ENCODE measurements at places on chromosomes 12 and 14.

GRCh38 chr12:6469609-6470374 is 685 bp downstream of the VAMP1 start:
- DNase-seq = no peak

DNA sequence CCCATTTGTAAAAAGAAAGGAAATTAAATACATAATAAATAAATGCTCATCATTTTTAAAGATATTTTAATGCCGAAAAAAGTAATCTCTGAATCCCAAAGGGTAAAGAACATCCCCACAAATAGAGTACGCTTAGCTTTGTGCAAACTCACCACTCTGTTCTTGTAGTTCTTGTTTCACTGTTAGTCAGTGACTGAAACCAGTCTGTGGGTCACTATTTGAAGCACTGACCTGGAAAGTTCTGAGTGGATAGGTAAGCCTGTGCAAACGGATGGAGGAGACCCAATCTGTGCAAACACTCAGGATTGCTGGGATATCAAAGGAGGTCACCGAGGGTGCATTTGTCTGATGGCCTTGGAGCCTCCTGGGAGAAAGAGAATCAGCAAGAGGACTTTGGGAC is 68.1 kb upstream of the TSPAN11 start:
- DNase-seq = no peak

- DNase-seq = no peak
Measured at GRCh38 chr12:18807714-18808113, 69.8 kb downstream of the CAPZA3 start.

DNA sequence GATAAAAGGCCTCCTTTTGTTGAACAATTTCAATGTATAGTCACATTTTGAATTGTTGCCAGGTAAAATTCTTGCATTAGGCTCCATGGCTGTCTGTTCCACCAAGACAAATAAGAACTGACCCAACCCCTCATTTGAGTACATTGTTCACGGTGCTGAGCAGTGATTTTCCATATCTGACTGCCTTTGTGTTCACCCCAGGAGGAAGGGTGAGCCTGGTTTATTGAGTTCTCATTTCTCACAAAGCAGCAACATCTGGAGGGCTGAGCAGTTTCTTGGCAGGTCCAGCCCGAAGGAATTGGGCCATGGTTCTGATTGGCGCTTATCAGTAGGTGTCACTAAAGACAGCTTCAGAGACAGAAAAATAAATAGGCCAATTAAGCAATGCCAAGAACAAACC is 149.1 kb downstream of the BMP4 start:
- DNase-seq = peak; percentile 26

DNA sequence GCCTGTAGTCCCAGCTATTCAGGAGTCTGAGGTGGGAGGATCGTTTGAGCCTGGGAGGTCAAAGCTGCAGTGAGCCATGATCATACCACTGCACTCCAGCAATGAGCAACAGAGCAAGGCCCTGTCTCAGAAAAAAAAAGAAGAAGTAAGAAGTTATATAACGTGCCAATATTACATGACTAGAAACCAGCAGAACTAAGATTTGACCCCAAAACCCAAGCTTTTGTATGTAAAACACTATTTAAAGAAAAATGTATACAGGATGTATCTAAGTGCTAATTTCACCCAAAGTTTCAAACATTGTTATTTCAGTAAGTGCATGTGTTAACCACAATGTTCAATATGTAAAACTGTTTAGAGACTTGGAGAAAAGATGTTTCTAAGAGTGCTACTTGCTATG is 94.7 kb downstream of the SLC5A8 start:
- DNase-seq = no peak

GRCh38 chr14:58107947-58108552 is 44.0 kb downstream of the ARMH4 start:
- peak; percentile 38 for DNase-seq

- DNase-seq = no peak
Measured at GRCh38 chr12:69840727-69841126, 15.7 kb downstream of the MYRFL start.
